ENCODE measurements at places on chromosomes 6 and 20.

GRCh38 chr6:49909563-49909962 is 43.2 kb upstream of the CRISP1 start:
- no peaks in the 10 kb centered on the region for H3K36me3 ChIP-seq
- H3K27ac ChIP-seq: no peak overlapping the region
- H3K4me1 ChIP-seq: no peaks in the 10 kb centered on the region
- H3K27me3 ChIP-seq: no peaks in the 10 kb centered on the region
- H3K4me3 ChIP-seq: no peak overlapping the region

DNA sequence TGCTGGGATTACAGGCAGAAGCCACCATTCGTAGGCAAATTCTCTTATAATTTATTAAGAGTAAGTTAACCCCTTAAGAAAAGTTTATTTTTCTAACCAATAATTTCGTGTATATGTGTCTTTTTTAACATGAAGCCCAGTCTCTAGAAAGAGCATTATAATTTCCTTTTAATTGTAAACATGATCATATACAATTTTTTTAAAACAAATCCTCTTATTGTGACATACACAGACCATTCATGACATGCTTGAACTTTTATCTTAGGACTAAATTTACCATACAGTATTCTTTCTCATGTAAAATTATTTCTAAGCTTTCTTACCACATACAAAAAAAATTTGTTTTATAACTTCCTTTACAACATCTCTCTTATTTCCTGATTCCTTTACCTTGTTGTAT is 6.7 kb downstream of the ACOT13 start:
- H3K4me3 ChIP-seq: no peak overlapping the region
- DNase-seq: no peak
- peaks cover 2% of the 10 kb centered on the region for H3K36me3 ChIP-seq
- no peak overlapping the region for H3K27ac ChIP-seq
- H3K27me3 ChIP-seq: no peaks in the 10 kb centered on the region

GRCh38 chr6:28383235-28384142 is 16.1 kb downstream of the ZSCAN12 start:
- no peaks in the 10 kb centered on the region for H3K4me1 ChIP-seq
- H3K4me3 ChIP-seq: peak overlapping the region; percentile 77
- peaks cover 3% of the 10 kb centered on the region for H3K36me3 ChIP-seq
- peak overlapping the region; percentile 34 for H3K27ac ChIP-seq
- peak; percentile 83 for DNase-seq
- no peaks in the 10 kb centered on the region for H3K27me3 ChIP-seq

DNA sequence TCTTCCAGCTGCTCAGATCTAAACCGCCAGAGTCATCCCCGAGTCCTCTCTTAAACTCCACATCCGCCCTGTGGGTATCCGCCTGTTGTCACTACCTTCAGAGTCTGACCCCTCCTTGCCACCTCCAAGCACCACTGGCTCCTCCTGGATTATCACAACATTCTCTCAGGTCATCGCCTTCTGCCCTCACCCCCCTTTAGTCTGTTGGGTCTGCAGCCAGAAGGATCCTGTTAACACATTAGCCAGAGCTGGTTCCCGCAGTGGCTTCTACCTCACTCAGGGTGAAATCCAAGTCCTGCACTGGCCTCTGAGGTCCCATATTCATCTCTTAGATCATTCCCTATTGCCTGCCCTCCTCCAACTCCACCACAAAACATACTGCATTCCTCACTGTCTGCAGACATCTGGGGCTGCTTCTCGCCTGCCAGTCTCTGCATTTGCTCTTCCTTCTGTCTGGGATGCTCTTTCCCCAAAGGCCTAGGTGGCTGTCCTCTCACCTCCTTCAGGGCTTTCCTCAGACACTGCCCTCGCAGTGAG is 34.1 kb downstream of the TNXB start:
- no peaks in the 10 kb centered on the region for H3K27me3 ChIP-seq
- H3K36me3 ChIP-seq: no peaks in the 10 kb centered on the region
- H3K27ac ChIP-seq: peak overlapping the region; percentile 0

DNA sequence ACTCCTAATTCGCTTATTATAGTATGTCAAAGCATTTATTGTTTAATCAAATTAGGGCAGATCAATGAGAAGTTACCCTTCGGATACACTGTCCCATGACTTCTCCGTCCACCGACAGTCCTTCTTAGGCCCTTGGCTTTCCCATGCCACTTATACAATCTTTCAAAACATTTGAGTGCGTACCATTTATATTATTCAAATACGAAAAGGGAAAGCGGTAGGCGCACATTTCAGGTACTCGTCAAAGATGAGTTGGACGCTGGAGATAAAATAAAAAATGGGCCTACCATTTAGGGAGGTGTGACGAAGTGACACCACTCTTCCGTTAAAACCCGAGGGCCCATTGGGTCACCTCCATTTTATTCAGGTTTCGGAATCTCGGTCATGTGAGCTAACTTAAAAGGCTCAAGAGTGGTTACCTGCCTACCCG is 542 bp upstream of the AFG1L start:
- DNase-seq: no peak
- H3K4me3 ChIP-seq: no peak overlapping the region
- H3K36me3 ChIP-seq: no peaks in the 10 kb centered on the region
- H3K27me3 ChIP-seq: no peaks in the 10 kb centered on the region
- peak overlapping the region; percentile 32 for H3K27ac ChIP-seq

DNA sequence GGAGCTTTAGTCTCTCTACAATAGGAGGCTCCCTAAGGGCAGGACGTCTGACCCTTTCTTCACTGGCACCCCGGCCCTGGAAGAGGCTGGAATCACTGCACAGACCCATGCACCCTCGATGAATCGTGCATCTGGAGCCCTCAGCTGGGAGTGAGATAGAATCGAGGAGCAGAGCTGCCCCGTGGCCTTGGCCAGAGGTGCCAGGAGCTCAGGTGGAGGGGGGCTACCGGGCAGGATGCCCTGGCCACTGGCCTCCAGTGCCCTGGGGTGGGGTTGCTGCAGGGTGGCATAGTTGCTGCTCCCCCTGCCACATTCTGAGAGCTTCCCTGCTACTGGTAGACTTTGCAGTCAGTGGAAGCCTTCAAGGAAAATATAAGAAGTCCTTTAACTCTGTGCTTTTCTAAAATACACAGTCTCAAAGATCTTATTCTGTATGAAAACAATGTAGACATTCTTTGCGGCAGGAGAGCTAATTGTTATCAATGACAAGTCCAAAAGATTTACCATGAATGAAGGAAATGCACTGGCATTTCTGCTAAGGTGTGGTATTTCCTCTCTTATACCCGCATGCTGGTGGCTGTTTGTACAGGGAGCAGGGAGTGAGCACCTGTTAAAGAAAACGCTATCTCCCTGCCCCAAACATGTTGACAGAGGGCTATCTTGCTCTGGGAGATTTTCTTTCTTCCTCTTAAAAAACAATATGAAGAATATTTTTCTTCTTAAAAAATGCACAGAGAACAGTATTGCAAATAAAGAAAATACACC is 122.8 kb downstream of the C6orf118 start:
- H3K4me3 ChIP-seq: no peak overlapping the region
- H3K36me3 ChIP-seq: no peaks in the 10 kb centered on the region
- DNase-seq: peak; percentile 80
- H3K4me1 ChIP-seq: no peaks in the 10 kb centered on the region

GRCh38 chr6:9563568-9563967 is 851.3 kb downstream of the TFAP2A start:
- no peak overlapping the region for H3K4me3 ChIP-seq
- H3K27ac ChIP-seq: no peak overlapping the region
- H3K4me1 ChIP-seq: no peaks in the 10 kb centered on the region
- H3K27me3 ChIP-seq: no peaks in the 10 kb centered on the region
- H3K36me3 ChIP-seq: no peaks in the 10 kb centered on the region
- DNase-seq: no peak

DNA sequence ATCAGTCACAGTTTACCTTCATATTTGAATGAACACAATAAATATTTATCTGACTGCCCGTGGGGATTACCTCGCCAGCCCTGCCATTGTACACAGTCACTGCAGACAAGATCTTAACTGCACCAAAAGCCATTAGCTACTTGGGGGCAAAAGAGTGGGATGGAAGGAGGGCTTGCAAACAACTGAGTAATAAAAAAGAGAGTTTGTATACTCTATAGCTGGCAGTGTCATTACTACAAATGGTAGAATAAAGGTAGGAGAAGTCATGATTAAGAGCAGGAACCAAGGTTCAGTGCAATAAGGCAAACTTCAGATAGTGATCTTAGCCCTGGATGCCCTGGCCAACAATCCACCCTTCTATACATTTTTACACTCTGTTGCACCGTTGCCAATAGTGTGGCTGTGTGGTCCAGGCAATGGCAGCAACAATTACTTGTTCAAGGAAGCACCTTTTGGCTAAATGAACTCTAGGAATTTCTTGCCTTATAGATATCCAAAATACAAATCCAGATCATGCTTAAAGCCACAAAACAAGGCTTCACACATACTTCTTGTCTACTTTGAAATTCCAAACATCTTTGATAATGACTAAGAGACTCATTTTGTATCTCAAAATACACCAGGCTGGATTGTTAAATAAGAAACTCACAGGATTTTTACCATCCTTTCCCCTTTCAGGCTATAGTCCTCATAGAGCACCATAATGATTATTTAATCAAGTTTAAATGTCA is 955.4 kb upstream of the ADGRB3 start:
- no peaks in the 10 kb centered on the region for H3K27me3 ChIP-seq
- H3K27ac ChIP-seq: no peak overlapping the region
- no peaks in the 10 kb centered on the region for H3K36me3 ChIP-seq
- no peaks in the 10 kb centered on the region for H3K4me1 ChIP-seq

GRCh38 chr6:70151616-70152015 is 151.3 kb downstream of the COL9A1 start:
- no peaks in the 10 kb centered on the region for H3K36me3 ChIP-seq
- no peak overlapping the region for H3K27ac ChIP-seq
- H3K27me3 ChIP-seq: no peaks in the 10 kb centered on the region
- no peak overlapping the region for H3K4me3 ChIP-seq
- no peak for DNase-seq

- peaks cover 15% of the 10 kb centered on the region for H3K36me3 ChIP-seq
- DNase-seq: peak; percentile 46
- H3K4me3 ChIP-seq: peak overlapping the region; percentile 99
- H3K27ac ChIP-seq: peak overlapping the region; percentile 94
- no peaks in the 10 kb centered on the region for H3K27me3 ChIP-seq
- H3K4me1 ChIP-seq: peaks cover 2% of the 10 kb centered on the region
These were observed 2.0 kb downstream of the SOX4 start for GRCh38 chr6:21595285-21596144.

DNA sequence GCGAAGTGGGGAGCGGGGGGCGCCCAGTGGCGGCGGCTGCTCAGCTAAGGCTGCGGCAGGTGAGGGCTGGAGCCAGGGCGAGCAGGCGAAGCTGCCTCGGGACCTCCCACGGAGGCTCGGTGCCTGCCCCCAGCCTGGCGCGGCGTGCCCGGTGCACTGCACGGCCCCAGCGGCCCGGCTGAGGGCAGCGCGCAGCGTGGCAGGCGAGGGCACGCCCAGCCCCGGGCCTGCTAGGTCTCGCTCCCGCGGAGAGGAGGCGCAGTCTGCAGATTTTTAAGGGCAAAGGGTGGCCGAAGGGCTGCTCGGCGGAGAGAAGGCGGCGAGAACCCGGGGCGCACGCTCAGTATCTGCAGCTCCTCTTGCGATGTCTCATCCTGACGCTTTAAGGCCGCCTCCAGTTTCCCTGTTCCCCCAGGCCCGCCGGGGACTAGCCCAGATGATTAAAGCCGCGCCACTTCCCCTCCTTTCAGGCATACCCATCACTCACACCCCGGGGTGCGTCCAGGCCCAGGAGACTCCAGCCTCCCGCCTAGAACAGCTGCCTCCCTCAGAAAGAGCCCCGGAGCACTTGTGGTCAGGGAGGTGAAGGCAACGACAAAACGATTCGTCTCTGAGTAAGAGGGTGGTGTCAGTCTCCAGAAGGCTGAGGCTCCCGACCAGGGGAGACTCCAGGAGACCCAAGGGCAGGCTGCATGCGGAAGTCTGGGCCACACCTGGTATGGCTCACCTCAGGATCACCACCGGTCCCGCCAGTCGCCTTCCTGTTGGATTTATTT is at the start of gene FERMT1:
TSS of gene FERMT1 (minus strand) at position 158 of the 776 bp plus-strand sequence. CDS start 3,476 bp downstream, outside the sequence.
- H3K4me3 ChIP-seq: peak within 1 kb of the TSS; percentile 73
- H3K4me1 ChIP-seq: peaks cover 12% of the 10 kb centered on the region
- no peaks in the 10 kb centered on the region for H3K36me3 ChIP-seq
- DNase-seq: peak; percentile 29

- no peak for DNase-seq
- H3K27me3 ChIP-seq: no peaks in the 10 kb centered on the region
- no peak overlapping the region for H3K4me3 ChIP-seq
- H3K27ac ChIP-seq: no peak overlapping the region
These were observed 24.3 kb upstream of the NHSL1 start for GRCh38 chr6:138523347-138524210.

GRCh38 chr6:14337152-14337551 is 219.6 kb downstream of the CD83 start:
- no peaks in the 10 kb centered on the region for H3K27me3 ChIP-seq
- H3K36me3 ChIP-seq: no peaks in the 10 kb centered on the region
- H3K4me3 ChIP-seq: no peak overlapping the region
- DNase-seq: peak; percentile 47
- H3K4me1 ChIP-seq: no peaks in the 10 kb centered on the region

- no peak overlapping the region for H3K4me3 ChIP-seq
- no peak overlapping the region for H3K27ac ChIP-seq
- no peaks in the 10 kb centered on the region for H3K36me3 ChIP-seq
These were observed 12.8 kb upstream of the DNAAF9 start for GRCh38 chr20:3420211-3420707.

DNA sequence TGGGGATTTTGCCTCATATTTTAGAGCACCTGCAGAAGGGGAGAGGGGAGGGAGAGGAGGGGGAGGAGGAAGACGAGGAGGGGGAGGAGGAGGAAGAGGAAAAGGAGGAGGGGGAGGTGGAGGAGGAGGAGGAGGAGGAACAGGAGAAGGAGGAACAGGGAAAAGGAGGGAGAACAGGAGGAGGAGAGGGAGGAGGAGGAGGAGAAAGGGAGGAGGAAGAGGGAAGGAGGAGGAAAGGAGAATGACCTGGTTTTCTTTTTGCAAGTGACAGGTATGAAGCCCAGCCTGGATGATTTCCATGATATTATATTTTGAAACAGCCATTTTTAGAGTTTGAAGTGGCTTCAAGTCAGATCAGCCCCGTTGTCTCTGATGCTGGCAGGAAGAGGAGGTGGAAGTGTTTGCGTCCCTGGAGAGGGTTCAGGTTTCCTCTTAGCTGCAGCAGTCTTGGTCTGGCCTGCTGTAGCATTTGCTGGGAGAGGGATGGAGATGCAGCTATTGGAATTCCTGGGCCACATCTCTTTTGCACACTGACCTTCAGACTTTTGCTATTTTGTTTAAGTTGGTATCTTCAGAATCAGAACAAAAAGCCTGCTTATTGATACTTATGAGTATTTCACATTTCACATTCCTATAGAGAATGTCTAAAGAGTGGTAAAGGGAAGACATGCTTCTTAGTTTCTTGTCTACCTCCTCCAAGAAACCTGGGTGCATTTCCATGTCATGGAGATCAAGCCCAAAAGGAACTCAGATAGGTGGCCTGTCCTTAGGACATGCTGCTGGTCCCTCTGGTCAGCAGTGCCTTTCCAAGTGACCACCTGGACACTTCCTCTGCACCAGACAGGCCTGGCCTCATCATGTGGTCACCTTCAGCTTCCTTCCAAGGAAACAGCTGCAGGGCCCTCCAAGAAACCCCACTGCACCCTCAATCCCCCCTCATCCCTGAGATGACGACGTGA is 54.3 kb upstream of the IYD start:
- no peaks in the 10 kb centered on the region for H3K4me1 ChIP-seq
- no peak for DNase-seq
- no peaks in the 10 kb centered on the region for H3K27me3 ChIP-seq
- no peak overlapping the region for H3K27ac ChIP-seq
